ENCODE measurements at places on chromosomes 7 and 10.

- no peak for DNase-seq
Measured at GRCh38 chr10:108523016-108523800, 1358.7 kb upstream of the SORCS1 start.

GRCh38 chr10:51892965-51893658 is 193.7 kb upstream of the CSTF2T start:
- DNase-seq, result peak; percentile 2

DNA sequence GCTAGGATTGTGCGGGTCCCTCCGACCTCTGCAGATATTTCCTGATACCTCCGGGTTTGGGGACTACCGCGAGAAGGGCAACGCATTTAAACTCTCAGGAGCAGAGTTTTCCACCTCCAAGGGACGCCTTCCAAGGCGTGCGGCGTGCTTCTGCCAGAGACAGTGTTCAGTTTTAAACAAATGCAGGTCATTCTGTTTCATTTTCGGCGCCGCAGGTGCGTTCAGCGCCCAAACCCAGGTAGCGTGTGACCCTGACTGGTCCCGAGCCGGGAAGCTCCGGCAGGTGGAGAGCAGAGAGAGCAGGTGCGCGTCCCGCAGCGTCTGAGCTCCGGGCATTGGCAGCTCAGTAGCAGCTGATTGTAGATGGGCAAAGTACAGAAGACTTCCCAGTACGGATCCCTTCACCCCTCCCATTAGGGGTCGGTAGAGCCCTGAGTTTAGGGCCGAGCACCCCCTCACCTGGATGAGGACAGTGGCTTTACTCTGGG is 1.4 kb upstream of the CYP26A1 start:
- DNase-seq, result no peak

DNA sequence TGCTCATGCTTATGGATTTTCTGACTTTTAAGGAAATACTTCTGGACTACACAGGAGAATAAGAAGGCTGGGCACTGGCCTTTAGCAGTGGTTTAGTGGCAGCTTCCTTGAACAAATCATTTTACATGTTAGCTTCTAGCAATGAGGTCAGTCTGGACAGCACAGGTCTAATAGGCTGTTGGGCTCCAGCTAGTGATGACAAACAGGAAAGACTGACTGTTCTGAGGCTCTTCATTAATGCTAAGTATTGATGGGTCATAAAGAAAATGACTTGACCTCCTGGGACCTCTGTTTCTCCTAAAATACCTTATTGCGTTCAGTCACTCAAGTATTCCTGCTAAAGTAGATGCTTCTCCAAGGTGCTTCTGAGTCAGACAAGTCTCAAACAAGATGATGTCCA is 4.9 kb upstream of the RHOBTB1 start:
- DNase-seq, result no peak

DNA sequence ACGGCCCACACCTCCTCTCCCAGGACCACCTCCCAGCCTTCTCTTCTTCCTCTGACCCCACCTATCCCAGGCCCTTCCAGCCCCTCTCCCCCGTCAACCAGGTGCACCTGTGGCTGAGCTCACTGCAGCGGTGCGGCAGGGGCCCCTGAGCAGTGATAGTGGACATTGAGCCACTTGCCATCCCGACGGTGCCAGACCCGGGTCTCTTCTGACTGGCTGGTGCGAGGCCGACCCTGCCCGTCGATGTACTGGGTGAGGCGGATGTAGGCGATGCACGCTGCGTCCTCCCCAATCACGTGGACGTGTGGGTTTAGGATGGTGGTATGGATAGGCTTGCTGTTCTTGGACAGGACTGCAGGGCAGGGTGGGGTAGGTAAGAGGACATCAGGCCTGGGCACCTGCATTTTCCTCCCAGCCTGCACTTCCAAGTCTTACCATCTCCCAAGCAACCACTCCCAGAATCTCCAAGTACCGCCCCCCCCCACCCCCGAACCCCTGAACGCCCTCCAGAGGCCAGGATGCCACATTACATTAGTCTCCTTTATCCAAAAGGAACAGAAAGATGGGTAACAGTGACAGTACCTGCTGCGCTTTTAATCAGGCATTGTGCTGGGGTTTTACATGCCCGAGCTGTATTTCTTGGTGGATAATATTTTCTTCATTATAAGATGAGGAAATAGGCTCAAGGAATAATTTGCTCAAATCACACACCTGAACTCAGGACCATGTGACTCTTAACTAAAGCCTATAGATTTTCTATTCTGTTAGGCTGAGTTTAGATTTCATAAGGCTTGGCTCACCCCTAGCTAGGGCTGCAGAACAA is 3.7 kb upstream of the NDST2 start:
- no peak for DNase-seq

- DNase-seq, result peak; percentile 59
Measured at GRCh38 chr7:5997210-5997808, 11.5 kb downstream of the PMS2 start.

GRCh38 chr7:47771336-47771989 is 176.8 kb downstream of the PKD1L1 start:
- peak; percentile 77 for DNase-seq

DNA sequence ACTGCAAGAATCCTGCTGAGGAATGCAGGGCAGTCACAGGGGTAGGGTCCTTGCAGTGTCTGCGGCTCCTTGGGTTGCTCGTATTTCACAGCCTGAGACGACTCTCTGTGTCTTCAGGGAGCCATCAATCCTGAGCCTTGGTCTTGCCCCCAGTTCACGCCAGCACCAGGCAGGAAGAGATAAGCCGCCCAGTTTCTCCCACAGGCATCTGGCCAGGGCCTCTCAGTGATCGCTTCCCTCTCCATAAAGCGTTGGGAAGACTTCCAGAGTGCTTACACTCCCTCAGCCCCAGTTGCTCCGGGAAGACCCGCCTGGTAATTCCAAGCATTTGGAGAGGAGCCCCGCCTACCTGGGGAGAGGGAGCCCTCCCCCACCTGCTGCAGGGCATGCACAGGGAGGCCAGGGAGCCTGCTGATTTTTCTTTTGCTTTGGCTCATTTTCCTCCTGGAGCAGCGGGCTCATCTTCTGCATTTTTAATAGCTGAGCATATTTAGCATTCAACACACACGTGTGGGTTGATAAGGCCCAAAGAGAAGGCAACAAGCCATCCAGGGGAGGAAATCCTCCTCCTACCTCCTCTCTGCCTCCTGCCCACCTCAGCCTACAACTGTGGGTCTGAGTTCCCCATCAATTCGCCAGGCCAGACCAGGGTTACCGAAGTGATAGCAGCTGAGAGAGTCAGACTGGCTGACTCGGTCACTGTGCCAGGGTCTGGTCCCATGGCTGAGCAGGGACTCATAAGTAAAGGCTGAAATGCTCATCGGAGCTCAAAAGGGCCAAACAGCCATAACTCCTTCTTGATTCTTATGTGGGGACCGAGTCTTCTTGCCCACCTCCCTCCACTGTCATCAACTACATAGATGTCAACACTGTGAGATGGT is 74.4 kb upstream of the EFCAB10 start:
- DNase-seq, result no peak

DNA sequence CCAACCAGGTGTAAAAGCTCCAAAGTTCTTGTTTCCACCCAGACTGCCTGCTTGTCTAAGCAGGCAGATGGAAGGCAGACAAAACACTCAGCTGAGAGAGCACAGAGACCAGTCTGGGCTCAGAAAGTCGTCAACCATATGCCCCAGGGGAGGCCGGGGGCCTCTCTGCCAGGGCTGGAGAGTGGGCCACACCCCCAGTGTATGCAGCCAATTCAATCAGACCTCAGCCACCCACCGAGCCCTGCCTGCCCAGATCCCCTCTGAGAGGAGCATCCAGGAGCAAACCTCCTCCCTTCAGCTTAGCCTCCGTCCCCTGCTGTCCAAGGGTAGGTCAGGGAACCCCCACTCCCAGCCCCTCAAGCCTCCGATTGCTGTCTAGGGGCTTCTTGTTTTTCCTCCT is 196.3 kb downstream of the LSM5 start:
- DNase-seq, result no peak

GRCh38 chr10:70584366-70584765 is 18.2 kb downstream of the PRF1 start:
- DNase-seq, result no peak

DNA sequence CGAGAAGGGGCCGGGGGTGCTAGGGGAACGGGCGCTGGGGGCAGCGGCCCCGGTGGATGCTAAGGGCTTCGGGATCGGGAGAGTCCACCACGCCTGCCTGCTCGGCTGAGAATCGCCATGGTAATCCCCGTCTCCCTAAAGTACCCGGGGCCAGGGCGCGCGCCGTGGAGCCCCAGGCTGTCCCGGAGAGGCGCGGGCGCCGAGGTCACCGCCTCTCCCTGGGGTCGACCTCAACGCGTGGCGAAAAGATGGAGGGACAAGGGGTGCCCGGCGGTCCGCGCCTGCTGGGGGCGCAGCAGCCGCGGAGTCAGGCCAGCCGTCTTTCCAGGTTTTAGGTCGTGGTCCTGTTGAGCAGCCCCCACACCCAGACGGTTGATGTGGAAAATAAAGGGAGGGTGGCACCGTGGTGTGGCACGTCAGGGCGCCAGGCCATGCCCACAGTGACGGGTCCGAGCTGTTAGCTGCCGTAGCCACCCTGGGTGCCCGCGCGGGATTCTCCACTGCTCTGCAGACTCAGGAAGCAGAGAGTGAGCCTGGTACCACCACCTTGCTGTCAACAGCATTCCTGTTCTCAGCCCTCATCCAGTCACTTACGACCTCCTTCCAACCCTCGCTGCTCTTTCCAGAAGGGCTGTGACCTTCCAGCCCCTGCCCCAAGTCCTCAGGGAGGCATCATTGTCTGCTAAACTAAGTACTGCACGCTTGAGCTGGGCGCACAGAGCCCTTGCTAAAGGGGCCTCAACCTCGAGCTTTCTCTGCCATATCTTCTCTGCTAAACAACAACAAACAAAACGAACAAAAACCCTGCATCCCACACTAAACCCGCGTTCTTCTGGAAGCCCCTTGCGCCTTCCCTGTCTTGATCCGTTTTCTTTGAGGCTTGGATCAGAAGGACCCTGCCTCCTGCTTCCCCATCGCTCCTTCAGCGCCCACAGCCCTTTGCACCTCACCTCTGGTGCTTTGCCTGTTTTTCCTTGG is 666 bp downstream of the SMKR1 start:
- no peak for DNase-seq

- DNase-seq, result peak; percentile 93
Measured at GRCh38 chr10:104049504-104050250, 36.0 kb downstream of the COL17A1 start.

GRCh38 chr10:48389846-48390557 is 83.5 kb downstream of the MAPK8 start:
- no peak for DNase-seq

- DNase-seq, result no peak
Measured at GRCh38 chr10:126187399-126187798, 200.9 kb downstream of the ADAM12 start.

- DNase-seq, result peak; percentile 100
Measured at GRCh38 chr7:55065511-55066229, 46.9 kb downstream of the EGFR start.

DNA sequence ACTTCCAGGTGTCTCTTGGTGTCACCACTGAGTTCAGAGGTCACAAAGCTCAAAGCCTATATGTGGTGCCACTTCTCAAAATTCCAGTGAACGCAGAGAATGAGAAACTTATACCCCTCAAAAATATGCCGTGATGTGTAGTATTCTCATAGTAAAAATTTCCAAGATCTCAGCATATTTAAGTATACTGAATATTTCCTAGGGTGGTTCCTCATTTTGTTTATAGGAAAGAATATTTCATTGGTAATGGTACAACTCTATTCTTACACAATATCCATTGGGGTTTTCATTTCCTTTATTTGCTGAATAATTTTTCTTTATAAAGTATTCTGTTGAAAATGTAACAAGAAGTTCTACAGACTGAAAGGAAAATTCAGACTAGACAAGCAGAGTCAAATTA is 58.9 kb upstream of the ADO start:
- no peak for DNase-seq

DNA sequence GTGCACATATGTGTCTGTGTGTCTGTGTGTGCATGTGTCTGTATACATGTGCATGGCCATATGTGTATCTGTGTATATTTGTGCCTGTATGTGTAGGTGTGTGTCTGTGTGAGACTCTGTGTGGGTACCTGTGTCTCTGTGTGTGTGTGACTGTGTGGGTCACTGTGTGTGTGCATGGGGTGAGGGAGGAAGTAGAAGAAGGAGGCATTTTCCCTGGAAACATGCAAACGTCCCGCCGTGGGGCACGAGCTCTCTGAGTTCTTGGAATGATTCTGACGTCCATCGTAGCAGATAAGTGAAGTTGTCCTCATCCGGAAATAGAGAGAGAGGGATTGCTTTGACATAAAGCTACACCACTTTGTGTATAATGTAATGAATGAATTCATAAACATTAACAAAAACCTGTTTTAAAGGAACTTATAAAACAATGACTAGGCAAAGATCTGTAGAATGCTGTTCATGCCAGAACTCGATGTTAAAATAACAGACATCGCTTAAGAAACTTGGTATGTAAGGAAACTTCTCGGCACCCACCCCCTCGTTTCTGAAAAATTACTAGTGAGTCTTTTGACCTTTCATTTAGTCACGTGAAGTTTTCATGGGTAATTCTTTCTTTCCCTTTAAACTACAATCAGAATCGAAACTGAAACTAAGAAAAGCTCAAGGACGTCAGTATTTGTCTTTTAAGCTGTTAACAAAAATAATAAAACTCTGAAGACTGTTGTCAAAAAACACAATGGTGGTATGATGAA is 43.6 kb upstream of the KLF6 start:
- peak; percentile 55 for DNase-seq

DNA sequence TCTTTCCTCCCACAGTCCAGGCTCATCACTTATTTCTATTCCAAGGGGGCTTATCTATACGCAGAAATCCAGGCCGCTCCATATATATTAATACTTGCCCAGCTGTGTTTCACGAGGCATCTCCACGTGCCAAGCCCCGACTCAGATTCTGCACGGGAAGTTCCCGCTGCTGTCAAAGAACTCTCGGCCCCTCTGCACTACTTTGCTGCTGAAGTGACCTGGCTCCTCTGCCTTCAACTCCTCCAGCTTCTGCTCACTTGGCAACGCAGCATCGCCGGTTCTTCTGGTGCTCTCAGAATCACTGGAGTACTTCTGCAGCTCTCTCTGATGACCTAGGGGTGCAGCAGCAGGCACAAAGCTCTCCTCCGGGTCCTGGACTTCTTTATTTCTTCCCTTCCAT is 9.7 kb upstream of the CHST12 start:
- no peak for DNase-seq

DNA sequence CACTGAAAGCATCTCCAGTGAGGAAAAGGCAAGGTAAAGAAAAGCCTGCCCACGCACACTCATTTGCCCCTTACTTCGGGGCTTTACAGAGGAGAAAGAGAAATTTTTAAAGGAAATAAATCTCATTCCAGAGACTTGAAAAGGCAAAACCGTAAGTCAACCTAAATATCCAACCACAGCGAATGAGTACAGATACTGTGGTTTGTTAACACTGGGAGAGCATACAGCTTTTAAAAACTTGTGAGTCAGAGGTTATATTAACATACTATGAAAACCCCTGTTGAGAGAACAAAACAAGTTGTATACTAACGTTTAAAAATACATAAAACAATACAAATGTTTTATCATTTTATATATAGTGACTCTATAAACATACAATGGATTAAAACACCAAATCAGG is 28.6 kb upstream of the ST7 start:
- DNase-seq, result peak; percentile 27

- DNase-seq, result peak; percentile 36
Measured at GRCh38 chr7:121366852-121367431, 29.2 kb downstream of the FAM3C start.
